Progenitor cell of endocrine pancreas (in vitro differentiated cells): ENCODE measurements at places on chromosomes 1 and 21. TPM values are rescaled to one million over a fixed set of nuclear protein-coding genes. Genes with fewer than 3 reads are reported as not detected.

The NPL gene
- total RNA-seq = 1.6 and 2.0 TPM in 2 replicates

The SLAMF7 gene
- not detected in 2 replicates for total RNA-seq

The ZNF683 gene
- total RNA-seq = not detected in 2 replicates

The ADIPOR1 gene
- 41.5 and 45.7 TPM in 2 replicates for total RNA-seq

The DNAJB4 gene
- 27.2 and 30.1 TPM in 2 replicates for total RNA-seq

The FMO5 gene
- total RNA-seq = 4.2 and 5.0 TPM in 2 replicates

The KRTAP6-3 gene
- total RNA-seq = not detected in 2 replicates

The PHLDA3 gene
- 21.2 and 31.3 TPM in 2 replicates for total RNA-seq

The PTGER3 gene
- total RNA-seq = 3.0 and 3.1 TPM in 2 replicates

The OR2L8 gene
- not detected in 2 replicates for total RNA-seq

The HIVEP3 gene
- 1.1 and 1.6 TPM in 2 replicates for total RNA-seq

The CACYBP gene
- 91.5 and 116 TPM in 2 replicates for total RNA-seq

The SLAMF6 gene
- not detected in 2 replicates for total RNA-seq

The CD5L gene
- total RNA-seq = not detected in 2 replicates

The FCAMR gene
- not detected in 2 replicates for total RNA-seq

The PPIAL4G gene
- 0.14 TPM in 1 of 2 replicates, not detected in the other for total RNA-seq

The CHRNB2 gene
- total RNA-seq = 2.7 and 3.2 TPM in 2 replicates

The TTC34 gene
- total RNA-seq = 2.8 and 3.1 TPM in 2 replicates

The CD101 gene
- total RNA-seq = 2.8 and 3.3 TPM in 2 replicates

The ZBTB8A gene
- total RNA-seq = 8.9 and 10.8 TPM in 2 replicates

The DIPK1A gene
- total RNA-seq = 6.9 and 7.5 TPM in 2 replicates
